ENCODE measurements at places on chromosomes 6 and 20.

GRCh38 chr20:16785226-16785625 lies 37.1 kb downstream of the OTOR start:
- DNase-seq = no peak

GRCh38 chr6:140480852-140481251 lies 1106.4 kb upstream of the CITED2 start:
- peak; percentile 24 for DNase-seq

GRCh38 chr6:37033255-37033654 lies 27.8 kb downstream of the FGD2 start:
- DNase-seq = no peak

DNA sequence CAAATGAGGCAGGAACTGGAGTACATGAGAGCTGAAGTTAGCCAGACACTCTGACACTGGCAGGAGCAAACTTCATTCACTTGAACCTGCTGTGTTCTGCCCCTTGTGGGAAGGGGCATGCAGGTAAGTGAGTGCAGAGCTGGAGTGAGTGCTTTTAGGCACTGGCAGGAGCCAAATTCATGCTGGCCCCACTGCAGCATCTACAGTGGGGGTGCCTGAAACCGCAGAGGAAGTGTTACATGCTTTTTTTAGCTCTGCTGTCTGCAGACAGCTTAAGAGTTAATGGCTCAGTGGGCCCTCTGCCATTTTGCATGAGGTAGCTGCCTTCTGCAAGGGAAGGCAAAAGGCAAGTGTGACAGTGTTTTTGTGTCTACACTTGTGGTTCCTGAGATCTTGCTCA lies 167.9 kb upstream of the SYNCRIP start:
- DNase-seq = peak; percentile 29

DNA sequence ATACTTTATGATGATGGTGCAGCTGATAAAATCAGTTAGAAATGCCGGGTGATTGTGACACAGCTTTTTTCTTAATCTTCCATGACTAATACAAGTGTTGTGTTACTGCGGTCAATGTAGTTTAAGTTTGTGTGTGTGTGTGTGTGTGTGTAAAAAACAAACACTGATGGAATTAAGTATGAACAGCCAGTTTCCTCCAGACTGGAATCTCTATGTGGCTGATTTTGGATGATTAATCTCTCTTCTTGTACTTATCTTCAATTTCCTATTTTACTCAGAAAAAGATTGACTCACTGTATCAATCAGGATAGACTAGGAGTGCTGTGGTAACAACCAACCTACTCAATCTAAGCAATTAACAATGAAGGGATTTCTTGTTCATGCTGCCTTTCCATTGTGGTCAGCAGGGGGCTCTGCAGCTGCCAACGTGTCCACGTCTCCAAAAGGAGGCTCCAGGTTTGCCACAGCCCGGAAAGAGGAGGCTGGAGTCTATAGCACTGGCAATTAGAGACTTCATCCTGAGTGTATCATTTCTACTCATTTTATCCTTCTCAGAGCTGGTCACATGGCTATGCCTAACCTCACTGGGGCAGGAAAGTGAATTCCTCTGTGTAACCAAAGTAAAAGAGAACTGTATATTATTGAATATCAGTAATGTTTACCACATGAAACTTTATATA lies 107.7 kb downstream of the CD109 start:
- peak; percentile 38 for DNase-seq

- DNase-seq = no peak
Observed at GRCh38 chr6:148261470-148261869, 81.2 kb upstream of the SASH1 start.

- DNase-seq = no peak
Observed at GRCh38 chr6:3232017-3232945, 4.8 kb upstream of the TUBB2B start.

- DNase-seq = no peak
Observed at GRCh38 chr6:45836984-45837383, 178.7 kb downstream of the CLIC5 start.

- DNase-seq = no peak
Observed at GRCh38 chr6:49325891-49326290, 137.2 kb downstream of the MMUT start.

DNA sequence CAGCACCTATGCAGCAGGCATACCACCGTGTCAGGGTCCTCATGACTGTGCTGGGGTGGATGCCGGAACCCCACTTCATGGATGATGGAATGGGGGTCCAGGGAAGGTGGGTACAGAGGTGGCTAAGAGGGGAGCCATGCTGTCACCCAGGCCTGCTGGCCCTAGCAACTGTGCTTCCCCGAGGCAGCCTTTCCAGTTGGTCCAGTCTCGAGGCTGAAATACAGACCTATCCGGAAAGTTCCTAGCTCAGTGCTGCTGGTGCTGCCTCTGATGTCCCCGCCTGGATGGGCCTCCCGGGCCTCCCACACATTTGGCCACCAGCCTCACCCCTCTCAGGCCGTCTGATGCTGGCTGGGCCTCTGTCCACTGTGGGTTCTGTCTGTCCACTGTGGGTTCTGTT lies 17.4 kb downstream of the SIRPA start:
- DNase-seq = no peak

- no peak for DNase-seq
Observed at GRCh38 chr20:53656293-53657202, 62.9 kb upstream of the ZNF217 start.

DNA sequence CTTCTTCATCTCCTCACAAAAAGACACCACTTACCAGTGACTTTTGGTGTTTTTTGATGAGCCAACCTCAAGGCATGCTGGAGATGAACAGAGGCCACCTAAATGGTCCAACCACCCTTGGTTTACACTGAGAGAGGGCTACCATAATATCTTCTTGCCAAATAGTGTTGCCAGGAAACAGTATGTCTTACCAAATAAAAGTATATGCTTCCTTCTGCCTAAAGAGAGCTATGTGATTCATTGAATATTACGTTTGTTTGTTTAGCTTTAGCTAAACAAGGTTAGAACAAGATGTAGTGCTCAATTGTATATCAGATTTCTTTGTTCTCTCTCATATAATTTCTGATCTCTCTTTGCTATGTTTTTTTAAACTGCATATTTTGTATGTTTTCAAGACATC lies 40.6 kb upstream of the BMP6 start:
- no peak for DNase-seq

GRCh38 chr6:35264550-35265274 lies 5.2 kb downstream of the ZNF76 start:
- no peak for DNase-seq

GRCh38 chr6:2190661-2191389 lies 54.6 kb downstream of the GMDS start:
- DNase-seq = no peak

GRCh38 chr6:151043944-151044343 lies 178.4 kb downstream of the MTHFD1L start:
- DNase-seq = no peak

- DNase-seq = peak; percentile 84
Observed at GRCh38 chr6:5398530-5398929, 137.2 kb downstream of the FARS2 start.

GRCh38 chr20:43925215-43925614 lies 10.6 kb downstream of the TOX2 start:
- no peak for DNase-seq

- no peak for DNase-seq
Observed at GRCh38 chr6:79631693-79632172, 604 bp downstream of the SH3BGRL2 start.

DNA sequence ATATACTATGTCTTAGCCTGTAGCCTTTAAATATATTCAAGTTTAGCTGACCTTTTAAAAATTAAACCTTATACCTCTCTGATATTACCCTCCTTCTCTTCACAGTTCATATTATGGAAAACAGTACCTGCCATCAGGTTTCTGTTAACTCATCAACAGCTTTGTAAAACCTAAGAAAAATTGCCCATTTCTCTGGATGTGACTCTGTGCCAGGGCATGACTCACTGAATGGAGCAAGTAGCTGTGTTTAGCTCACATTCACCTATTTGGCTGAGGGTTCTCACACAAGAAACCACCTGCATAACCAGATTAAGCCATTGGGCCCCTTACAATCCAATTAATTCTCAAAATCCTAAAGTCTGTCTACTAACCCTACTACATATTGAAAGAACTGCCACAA lies 678.8 kb upstream of the MARCKS start:
- no peak for DNase-seq

DNA sequence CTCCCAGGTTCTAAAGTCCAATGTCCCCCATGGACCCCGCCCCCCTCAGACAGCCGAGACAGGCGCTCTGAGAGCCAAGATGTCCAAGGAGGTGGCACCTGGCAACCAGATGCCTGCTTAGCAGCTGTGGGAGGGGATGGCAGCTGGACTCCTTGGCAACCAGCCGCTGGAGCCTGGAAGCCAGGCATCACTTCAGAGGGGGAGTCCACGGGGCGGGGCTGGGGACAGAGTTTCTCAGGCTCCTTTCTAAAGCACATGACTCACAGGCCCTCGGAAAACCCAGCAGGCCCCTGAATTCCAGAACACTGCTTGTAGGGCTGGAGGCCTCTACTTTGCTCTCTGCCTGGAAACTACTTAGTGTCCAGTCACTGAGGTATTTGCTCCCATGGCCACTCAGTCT lies 51.5 kb downstream of the PREX1 start:
- no peak for DNase-seq

Data from Kasumi-1 (cell line).